Fibroblast of pulmonary artery (primary cell): ENCODE measurements at places on chromosomes 12 and 14.

GRCh38 chr12:28958553-28959195 is 190.4 kb upstream of the FAR2 start:
- DNase-seq = peak; percentile 87

- DNase-seq = peak; percentile 85
Observed at GRCh38 chr12:51905471-51906429, 1.6 kb upstream of the ACVRL1 start.

DNA sequence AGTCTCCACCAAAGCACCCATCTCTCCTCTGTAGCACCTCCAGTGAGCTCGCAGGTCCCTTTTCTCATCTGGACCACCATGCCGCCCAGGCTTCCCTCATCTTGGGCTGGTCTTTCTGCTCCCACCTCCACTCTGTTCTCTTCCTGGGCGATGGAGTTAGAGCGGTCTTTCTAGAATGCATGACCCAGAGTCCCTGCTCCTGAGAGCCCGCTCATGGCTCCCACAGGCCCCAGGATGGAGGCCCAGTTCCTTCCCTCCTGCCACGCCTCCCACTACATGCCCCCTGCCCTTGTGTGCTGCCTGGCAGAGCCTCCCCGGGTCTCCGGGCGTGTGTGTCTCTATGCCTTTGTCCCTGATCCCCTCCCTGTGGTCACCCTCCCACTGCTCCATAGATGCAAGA is 100.7 kb upstream of the RTL1 start:
- no peak for DNase-seq

DNA sequence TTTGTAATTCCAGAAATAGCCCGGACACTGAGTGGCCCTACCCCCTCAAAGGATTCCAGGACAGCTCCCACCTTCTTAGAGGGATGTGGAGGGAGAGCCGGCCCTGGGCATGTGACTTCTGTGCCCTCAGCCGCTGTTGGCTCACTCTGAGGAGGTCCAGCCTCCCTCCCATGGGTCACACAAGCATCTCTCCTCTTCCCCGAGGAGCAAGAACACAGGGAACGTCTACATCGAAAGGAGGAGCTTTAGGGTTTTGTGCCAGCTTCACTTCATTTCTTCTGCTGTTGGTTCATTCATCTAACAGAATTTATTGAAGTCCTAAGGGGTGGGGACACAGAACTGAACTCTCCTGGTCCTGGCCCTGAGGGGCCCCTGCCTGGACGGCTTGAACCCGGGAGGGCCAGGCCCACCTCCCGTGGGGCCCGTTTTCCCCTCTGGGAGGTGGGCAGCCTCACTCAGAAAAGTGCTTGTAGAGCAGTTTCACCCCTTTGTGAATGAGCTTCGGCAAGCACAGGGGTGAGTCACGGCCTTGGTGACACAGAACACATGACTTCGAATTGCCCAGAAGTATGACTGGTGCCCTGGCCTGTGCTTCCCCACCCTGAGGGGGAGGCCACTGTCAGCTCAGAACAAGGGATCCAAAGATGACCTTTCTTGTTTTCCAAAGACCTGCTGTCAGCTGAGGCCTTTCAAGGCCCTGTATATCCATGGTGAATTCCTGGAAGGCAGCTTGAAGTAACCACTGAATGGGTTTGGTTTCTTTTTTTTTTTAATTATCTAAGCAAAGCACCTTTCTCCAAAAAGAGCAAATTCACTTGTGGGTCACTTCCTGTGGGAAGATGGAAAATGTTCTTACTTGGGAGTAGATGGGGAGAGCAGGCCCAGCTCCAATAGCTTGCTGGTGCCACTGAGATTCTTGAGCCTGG is 39.2 kb downstream of the NFKBIA start:
- peak; percentile 87 for DNase-seq

GRCh38 chr14:24315807-24316596 is 4.7 kb downstream of the LTB4R start:
- no peak for DNase-seq

DNA sequence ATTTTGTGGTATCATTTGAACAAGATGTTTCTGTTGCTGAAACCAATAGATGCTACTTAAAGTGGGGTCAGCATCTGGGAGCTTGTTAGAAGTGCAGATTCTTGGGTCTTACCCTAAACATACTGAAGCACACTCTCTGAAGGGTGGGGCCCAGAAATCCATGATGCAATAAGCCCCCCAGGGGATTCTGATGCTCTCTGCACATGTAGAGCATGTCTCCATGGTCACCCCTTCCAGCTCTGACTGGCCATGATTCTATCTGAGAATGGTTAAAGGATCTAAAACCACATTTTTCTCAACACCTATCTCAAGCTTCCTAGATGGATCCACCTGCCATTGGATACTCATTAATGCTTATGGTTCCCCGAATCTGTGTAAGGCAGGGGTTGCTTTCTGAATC is 20.4 kb downstream of the JDP2 start:
- DNase-seq = no peak

- DNase-seq = no peak
Observed at GRCh38 chr12:23535441-23535840, 414.0 kb downstream of the SOX5 start.

GRCh38 chr14:58535044-58535443 is 102.7 kb upstream of the DACT1 start:
- peak; percentile 75 for DNase-seq

DNA sequence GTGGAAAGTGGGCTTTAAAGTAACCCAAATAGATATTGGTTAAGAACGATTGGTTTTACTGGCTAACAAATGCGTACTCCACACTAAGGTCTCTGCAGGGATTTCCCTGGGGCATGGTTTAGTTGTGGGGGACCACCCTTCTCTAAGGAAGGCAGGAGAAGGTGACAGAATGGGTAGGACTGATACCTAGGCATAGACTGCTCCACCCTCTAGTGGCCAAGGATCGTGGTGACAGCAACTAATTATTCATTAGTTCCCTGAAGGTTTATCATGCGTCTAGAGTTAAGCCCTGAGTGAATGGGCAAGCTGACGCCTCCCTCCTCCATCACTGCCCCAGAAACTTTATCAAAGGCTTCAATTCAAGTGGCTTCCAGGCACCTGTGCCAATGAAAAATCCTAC is 9.1 kb downstream of the FAM181A start:
- no peak for DNase-seq

- DNase-seq = no peak
Observed at GRCh38 chr14:100325231-100325632, 2.1 kb downstream of the SLC25A47 start.

GRCh38 chr12:65999564-66000280 is 130.8 kb downstream of the LLPH start:
- DNase-seq = peak; percentile 49

GRCh38 chr12:46205294-46205693 is 63.5 kb downstream of the SLC38A1 start:
- DNase-seq = peak; percentile 57

- no peak for DNase-seq
Observed at GRCh38 chr12:57877876-57878275, 31.3 kb upstream of the CTDSP2 start.

GRCh38 chr12:22228022-22228875 is 106.3 kb downstream of the ST8SIA1 start:
- no peak for DNase-seq

DNA sequence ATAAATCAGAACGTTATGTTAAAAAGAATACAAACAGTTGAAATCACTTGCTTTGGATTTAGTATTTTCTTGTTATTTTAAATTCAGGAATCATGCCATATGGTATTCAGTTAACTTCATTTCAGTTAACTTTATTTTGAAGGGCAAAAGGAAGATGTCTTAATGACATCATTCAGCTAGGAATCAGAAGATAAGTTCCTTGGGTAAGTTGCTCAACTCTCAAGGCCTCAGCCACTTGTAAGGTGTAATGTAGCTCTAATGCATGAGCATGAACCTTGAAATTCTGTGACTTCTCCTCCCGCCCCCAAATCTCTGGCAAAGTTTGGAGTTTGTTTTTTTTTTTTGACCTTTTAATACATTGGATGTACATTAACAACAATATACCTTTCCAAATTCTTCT is 42.6 kb downstream of the FRS2 start:
- DNase-seq = peak; percentile 52

- DNase-seq = peak; percentile 70
Observed at GRCh38 chr14:95507701-95508103, 8.7 kb downstream of the SYNE3 start.

GRCh38 chr14:75132382-75133086 is 5.7 kb upstream of the NEK9 start:
- DNase-seq = peak; percentile 89

DNA sequence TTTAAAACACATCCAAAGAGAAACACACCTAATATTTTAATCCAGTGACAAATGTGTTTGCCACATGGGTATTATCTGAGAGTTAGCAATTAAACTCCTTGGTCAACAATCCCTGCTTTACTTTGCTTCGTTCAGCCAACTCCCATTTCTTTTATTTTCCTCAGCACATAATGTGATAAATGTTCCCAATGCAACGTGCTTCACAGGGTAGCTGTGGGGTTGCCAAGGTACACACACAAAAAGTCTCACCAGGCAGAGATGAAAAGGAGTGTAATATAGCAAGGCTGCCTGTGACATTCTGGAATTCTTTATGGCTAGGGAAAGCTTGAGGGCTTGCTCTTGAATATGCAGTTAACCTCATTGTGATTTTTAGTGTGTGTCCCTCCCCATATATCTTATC is 208.0 kb upstream of the DIO2 start:
- no peak for DNase-seq

- no peak for DNase-seq
Observed at GRCh38 chr12:115774148-115774895, 503.2 kb downstream of the MED13L start.

DNA sequence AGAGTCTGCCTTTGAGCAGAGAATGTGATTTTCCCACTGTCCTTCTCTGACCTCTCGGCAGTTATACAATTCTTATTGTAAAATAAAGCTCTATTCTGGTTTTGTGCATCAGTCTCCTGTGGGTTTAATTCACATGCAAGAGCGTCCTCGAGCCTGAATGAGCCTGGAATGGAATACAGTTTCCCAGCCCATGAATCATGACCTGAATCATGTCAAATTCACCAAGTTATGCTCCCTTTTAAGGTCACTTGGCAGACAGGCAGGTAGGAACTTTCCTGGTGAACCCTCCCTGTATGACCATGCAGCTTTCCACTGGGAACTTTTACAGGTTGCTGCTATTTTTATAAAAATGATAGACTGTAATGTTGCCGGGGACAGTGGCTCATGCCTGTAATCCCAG is 41.7 kb downstream of the BICD1 start:
- DNase-seq = no peak

- no peak for DNase-seq
Observed at GRCh38 chr14:106395456-106396050, 869.2 kb downstream of the TMEM121 start.

DNA sequence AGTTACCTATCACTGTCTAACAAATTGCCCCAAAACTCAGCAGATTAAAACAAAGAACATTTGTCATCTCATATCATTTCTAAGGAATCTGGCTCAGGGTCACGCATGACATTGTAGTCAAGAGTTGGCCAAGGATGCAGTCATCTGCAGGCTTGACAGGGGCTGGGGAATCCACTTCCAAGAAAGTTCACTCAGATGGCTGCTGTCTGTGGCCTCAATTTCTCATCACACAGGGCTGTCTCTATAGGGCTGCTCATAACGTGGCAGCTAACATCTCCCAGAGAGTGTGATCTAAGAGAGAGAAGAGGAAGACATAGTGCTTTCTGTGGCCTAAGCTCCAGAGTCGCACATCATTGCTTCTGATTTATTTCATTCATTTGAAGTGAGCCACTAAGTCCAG is 17.0 kb upstream of the IL22 start:
- DNase-seq = no peak
